ENCODE measurements at places on chromosomes 7 and 10.

DNA sequence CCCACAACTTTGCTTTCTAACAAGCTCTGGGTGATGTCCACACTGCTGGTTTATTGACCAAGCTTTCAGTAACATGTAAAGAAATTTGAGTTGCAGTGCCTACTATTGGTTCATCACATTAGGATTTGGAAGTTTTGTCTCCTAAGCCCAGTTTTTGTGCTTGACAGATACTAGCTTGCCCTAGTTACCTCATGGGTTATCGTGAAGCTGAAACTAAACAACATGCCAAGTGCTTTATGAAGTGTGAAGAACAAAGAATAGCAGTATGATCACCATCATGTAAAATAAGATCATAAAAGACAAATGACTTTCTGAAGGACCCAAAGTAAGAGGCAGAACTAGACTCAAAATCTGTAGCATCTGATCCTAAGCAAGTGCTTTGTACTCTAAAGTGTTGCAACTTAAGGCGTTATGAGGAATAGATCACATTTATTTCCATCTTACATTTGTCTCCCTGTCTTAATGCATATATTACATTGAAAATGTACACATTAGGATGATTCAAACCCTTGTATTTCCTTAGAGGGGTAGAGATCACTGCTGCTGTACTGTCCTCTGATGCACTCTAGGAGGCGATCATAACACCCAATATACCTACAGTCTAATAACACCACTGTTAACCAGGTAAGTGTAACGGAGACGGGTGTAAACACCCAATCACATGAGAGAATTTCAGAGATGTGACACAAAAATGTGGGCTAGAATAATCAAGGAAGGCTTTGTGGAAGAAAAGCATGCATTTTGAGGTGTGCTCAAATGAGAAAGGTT is 71.3 kb downstream of the NRCAM start:
- DNase-seq, result no peak

- no peak for DNase-seq
These were observed 8.1 kb downstream of the SCART1 start for GRCh38 chr10:133461841-133462240.

DNA sequence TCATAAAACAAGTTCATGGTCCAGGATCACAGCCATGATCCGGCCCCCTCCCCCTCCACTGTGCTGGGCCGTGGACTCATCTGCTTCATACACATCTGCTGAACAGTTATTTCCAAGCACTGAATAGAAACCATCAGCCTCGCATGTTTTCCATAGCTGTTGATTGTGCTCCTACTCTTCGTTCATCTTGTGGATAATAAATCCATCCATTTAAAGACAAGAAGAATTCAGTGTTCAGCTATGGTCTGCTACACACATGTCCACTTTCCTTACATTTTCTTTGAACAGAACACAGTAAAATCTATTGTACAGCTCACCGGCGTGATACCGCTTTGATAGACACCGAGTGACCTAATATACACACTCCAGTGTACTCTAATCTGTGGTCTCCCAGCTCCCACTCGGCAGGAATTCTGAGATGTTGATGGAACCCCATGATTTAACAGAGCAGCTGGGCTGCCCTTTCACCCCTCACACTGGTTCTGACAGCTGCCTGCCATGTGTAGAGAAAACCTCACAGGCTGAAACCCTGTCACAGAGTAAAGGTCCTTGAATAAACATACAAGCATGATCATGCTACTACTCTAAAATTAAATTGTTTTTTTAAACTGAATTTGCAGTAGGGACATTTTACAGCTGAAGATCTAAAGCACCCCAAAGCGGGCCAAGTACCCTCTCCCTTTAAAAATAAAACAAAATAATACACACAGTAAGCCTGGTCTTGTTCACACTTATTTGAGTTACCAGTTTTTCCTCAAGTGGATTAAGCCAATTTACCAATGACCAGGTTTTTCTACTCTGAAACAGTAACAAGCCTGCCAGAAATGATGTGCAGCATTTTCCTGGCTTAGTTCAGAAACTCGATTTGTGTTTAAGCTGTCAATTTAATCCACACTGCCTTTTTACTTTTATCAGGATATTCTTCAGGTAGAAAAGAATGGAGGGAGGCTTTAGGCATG is 95.1 kb upstream of the FZD1 start:
- no peak for DNase-seq

- peak; percentile 35 for DNase-seq
These were observed 8.4 kb downstream of the DBNL start for GRCh38 chr7:44052771-44053365.

GRCh38 chr10:57960406-57960805 is 307.3 kb downstream of the IPMK start:
- no peak for DNase-seq

- DNase-seq, result no peak
These were observed 15.3 kb upstream of the PRKAR2B start for GRCh38 chr7:107029061-107029763.

- DNase-seq, result no peak
These were observed 70.2 kb upstream of the ADAM12 start for GRCh38 chr10:126458466-126458865.

DNA sequence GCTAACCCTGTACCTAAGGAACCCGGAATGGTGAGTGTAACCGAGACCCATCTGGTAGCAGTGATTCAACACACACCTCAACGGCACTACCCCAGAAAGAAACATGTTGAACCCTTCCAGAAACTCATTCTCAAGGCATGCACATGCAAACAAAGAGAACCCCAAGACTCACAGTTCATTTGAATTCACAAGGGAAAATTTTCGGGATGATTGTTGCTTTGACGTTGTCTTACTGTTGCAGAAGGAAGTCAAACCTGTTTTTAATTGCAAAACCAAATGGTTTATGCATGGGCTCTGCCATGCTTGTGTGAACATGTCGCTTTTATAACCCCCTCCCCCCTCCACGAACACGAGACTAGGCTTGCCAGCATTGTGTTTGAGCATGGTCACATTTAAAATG is 539.7 kb downstream of the GATA3 start:
- no peak for DNase-seq

GRCh38 chr7:93530701-93531100 is 43.8 kb downstream of the CALCR start:
- no peak for DNase-seq

GRCh38 chr10:110980807-110981206 is 61.4 kb downstream of the SHOC2 start:
- DNase-seq, result no peak

GRCh38 chr10:7457478-7458316 is 46.9 kb upstream of the SFMBT2 start:
- no peak for DNase-seq

DNA sequence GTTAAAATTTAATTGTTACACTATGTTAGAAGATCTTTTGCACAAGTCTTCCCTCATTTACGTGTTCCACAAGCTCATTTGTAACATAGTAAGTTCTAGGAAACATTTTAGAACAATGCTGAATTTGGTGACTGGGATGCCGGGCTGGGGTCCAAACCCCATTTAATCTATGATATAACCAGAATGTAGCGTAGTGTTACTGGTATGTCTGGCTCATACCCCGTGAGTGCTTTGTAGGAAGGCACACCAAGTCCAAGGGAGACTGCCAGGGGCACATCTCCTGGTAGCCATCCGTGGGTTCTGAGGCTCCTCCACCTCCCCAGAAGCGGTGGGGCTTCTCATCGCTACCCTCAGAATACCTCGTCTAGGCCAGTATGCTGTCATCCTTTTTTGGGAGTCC is 21.3 kb upstream of the TMEM236 start:
- no peak for DNase-seq

DNA sequence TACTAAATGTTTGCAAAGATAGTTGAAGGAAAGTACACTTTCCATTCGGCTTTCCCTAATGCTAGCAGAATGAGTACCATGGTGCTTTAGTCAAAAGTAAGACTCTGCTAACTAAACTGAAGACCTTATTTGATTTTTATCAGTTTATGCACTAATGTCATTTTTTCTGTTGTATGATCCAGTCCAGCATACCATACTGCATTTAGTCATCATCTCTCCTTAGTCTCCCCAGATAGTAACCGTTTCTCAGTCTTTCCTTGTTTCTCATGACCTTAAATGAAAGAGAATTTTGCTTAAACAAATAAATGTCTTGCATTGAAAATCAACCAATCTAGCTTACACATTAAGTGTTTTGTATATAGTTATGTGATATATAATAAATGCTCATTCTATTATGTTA is 529.5 kb upstream of the SEMA3D start:
- DNase-seq, result no peak

GRCh38 chr7:135445690-135446089 is 64.2 kb downstream of the CNOT4 start:
- no peak for DNase-seq

DNA sequence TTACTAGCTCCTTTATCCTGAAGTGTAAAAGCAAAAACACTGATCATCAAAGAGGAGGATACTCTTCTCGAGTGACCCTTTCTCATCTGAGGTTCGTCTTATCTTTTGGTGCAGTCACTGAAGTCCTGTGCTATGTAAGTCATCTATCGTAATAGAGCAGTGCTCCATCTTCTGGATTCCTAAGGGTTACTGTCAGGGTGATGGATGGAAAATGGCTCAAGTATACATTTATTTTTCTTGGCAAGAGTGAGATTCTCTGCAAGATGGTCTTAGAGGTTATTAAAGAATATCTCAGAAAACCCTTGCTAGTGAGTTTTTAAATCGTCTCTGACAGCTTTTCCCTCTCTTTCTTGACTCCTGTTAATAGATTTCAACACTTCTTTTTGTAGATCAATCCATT is 12.4 kb downstream of the PRKG1 start:
- DNase-seq, result no peak

DNA sequence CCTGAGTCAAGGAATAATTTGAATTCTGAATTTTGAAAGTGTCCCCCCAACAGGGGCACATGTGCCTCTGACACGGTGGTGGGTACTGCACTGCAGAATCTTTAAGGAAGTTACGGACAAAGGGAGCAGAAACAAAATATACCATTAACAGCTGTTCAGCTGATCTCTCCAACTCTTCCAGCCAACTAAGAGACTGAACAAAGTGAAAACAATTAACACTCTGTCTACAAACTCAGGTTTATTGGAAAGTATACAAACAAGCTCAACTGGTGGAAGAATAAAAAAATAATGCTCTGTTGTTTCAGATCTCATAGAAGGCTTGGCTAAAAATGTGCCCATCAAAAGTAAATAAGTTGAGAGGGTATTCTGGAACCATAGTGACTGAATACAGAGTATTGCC is 34.4 kb downstream of the ASB4 start:
- DNase-seq, result no peak

DNA sequence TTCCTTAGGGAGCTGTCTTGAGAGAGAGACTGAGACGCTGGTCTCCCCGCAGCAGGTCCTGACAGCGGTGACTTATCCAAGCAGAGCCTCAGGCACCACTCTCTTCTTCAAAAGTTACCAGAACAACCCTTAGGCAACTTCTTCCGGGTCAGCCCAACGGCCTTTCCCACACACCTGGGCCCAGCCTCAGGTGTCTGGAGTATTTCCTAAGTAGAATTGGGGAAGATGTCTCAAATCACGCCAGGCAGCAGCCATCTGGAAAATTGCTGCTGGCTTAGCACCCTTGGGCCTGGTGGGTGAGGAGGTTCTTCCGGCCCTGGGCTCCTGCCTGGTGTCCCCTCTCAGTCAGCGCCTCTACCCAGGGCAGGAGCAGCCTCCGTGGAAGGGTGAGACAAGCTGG is 80.4 kb upstream of the ANLN start:
- peak; percentile 22 for DNase-seq

DNA sequence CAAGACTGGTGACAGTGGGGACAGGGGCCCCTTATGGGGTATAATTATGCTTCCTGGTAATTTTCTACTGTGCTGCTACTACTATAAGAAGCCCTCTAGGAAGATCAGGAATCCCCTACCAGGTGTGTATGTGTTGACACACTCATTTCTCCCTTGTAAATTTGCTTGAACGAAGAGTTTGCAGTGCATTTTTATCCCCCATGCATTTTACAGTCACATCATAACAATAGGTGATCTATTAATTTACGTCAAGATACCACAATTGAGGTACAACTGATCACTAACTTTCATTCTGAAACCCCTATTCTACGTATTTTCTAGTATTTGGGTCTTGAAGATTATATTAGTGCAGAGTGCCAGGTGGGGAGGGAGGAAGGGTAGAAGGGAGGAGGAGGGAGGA is 252.2 kb downstream of the NSUN6 start:
- no peak for DNase-seq

GRCh38 chr10:36224431-36224985 is 582.4 kb upstream of the FZD8 start:
- no peak for DNase-seq

- no peak for DNase-seq
These were observed 91.5 kb downstream of the KMT2C start for GRCh38 chr7:152344253-152344652.

DNA sequence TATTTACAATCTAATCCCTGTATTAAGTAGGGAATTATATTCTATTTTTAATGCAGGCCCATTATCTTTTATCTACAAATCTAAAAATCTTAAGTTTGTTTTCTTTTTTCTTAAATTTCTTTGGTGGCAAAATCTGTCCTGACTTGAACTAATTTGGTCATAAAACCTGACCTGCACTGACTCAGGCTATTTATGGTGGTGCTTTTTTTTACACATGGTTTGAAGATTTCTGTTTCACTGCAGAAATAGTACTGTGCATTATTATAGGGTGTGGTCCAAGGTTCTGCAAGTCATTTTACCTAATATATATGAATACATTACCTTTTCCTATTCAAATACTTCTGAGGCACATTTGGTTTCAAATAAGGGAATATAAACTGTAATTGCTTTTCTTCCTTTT is 137.0 kb downstream of the CD36 start:
- no peak for DNase-seq

GRCh38 chr7:69367780-69368179 is 230.5 kb upstream of the AUTS2 start:
- DNase-seq, result no peak

DNA sequence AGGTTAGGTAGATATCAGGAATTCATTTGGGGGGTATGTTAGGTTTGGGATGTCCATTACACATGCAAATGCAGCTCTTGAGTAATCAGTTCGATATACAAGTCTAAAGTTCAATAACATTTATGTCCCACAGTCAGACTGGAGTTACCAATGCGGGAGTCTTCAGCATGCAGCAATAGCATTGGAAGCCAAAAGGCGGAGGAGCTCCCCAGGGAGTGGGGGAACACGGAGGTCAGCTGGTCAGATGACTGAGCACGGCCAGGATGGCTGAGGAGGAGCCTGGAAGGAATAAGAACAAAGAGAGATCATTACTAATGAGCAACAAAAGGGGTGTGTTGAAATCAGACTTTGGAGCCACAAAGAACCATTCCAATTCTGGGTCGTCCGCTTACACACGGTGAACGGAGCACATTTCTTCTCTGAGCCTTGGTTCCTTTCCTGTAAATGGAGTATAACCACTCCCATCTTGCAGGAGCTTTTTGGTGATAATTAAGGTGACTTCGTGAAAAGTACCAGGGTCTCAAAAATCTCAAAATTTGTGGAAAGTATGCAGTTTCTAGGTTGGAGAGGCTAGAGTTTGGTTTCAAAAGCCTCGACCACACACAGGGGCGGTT is 478 bp upstream of the ZNF22 start:
- DNase-seq, result peak; percentile 75

DNA sequence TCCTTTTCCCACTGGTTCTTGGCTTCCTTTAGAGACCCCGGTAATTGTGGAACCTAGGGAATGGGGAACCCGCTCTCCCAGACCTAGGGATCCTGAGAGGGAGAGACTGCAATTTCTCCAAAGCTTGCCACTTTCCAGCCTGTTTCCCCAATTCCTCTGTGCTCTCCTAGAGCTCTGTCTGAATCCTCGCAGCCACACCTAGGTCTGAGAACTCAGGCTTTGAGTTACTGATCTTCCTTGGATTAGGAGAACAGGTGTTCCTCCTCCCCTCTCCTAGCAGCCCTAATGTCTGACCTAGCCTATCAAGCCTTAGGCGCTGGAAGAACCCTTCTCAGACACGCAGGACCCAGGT is 20.0 kb downstream of the WNT8B start:
- DNase-seq, result no peak

GRCh38 chr7:116828281-116828680 is 34.1 kb upstream of the CAPZA2 start:
- DNase-seq, result no peak
